ENCODE measurements at places on chromosomes 12 and 14.

DNA sequence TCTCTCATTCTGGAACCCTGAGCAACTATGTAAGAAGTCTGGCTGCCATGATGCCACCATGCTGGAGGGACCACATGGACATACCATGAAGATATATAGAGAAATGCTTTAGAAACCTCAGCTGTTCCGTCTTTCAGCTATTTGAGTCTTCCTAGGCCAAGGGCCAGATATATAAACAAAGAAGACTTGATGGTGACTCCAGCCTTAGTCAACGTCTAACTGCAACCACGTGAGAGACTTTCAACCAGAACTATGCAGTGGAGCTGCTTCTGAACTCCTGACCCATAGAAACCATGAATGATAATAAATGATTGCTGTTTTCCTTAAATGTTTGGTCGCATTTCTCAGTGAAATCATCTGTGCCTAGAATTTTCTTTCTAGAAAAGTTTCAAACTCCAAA lies 20.0 kb upstream of the KITLG start:
- DNase-seq = no peak

DNA sequence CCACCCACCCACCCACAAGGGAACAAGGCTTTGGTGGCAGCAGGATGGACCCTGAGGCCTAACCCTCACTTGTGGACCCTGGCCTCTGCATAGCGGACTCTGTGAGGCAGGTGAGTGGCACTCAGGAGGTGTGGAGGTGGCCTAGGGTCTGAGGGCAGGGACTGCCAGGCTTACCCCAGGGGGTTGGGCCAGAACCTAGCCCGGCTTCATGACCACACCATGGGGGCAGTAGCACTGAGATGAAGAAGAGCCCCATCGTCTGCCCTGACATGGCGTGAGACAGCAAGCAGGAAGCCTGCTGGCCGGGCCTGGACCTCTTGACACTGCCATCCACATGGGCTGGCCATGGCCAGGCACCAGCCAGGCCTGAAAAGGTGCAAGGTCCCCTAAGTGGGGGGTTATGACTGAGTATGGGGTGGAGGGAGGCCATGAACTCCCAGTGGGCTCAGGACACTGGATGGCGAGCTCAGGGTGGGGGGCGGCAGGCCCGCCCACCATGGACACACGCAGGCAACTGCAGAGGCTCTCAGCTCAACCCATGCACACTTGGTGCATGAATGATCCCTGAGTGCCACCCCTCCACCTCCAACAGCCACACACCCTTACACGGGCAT lies 29.3 kb downstream of the JAG2 start:
- DNase-seq = no peak

DNA sequence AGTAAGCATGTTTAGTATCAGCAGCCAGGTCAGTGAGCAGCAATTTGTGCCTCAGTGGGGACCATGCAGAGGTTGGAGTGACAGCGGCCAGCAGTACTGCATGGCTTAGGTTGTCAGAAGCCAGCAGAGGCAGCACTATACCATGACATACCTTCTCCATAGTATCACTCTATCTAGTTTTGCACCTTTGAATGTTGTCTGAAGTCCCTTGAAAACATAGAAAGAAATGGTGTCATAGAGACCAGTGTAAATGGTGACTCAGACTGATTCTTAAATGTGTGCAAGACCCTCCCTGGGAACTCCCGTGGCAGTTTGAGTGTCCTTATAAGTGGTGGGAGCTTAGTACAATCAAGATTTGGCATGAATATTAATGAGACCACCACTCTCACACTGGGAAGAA lies 124.4 kb downstream of the SLC38A1 start:
- no peak for DNase-seq

DNA sequence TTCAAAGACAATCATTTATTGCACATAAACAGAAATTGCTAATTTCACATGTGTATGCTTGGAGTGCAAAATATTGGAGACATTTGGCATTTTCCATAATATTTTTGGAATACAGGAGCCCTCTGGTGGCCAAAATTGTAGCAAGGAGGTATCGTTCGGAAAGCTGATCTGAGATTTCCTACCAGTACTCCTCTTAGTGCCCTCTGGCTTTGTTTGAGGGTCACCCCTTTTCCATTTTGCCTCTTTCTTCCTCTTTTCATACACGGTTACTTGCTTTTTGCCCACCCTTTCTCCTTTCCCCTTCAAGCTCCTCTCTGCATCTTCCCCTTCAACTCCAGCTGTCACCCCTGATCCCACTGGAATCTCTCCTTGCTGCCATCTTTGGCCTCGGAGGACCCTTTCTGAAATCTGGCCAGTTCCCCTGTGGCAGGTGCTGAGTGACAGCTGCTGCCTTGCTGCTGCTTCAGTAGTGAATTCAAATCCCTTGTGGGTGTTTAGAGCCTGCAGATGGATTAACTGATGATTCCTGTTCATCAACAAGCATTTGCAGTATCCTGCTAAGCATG lies 164.6 kb upstream of the PARP11 start:
- no peak for DNase-seq

GRCh38 chr14:75459791-75460190 lies 32.0 kb downstream of the JDP2 start:
- no peak for DNase-seq

DNA sequence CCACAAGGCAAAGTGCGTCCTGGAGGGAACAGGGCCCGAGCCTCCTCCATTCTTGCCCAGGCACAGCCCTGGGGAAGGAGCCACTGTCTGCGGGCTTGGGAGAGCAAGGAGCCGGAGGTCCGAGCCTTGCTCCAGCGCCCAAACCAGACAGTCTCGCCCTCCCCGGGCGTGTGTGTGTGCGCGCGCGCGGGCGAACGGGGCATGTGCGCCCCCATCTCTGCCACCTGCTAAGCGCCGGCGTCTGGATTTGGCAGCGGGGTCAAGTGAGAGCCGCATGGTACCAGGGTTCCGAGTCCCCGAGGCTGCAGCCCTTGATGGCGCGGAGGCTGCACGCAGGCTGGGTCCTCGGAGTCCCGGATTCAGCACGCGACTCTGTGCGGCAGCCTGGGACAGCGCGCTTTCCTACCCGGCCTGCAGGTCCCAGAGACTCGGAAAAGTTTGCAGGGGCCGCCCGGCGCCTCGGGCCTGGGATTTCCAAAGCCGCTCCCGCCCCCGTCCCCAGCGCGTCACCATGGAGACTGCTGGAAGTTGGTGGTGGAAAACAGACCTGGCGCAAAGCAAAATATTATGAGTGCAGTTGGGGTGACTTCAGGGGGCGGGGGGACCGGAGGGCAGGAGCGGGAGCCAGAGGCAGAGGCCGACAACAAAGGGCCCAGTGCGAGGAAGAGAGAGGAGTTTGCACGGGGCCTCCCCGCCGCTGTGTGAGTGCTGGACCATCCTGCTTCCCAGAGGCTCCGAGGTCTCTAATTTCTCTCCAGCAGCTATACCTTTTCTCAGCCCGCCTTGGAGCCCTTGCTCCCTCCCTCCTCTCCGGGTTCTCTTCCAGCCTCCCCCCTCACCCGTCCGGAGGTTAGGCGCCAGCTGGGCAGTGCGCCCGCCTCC lies 4.2 kb downstream of the RFX4 start:
- no peak for DNase-seq

DNA sequence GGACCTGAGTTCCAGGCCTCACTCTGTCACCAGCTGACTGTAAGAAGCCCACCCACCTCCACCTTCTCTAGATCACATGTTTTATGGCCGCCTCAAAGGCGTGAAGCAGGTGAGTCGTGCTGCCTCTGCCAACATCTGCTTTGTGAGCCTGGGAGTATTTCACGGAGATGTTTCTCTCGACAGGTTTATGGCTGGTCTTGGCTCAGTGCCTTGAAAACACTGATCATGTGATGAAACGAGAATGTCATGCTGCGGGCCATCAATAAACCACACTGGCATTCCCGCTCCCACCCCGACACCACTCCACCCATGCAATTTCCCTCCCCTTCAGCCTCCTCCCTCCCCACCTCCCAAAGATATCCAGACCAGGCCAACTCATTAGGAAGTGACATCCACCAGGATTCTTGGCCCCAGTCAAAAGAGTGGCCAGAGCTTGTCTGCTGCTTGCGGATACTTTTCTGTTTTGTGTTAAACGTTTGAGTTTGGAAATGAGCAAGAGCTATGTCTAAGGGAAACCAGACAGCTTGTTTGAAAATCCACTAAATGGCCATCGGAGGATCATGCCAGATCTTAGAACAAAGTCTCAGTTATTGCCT lies 53.8 kb upstream of the NTF3 start:
- no peak for DNase-seq

- DNase-seq = no peak
Measured at GRCh38 chr12:80291108-80291754, 152.8 kb upstream of the PTPRQ start.

DNA sequence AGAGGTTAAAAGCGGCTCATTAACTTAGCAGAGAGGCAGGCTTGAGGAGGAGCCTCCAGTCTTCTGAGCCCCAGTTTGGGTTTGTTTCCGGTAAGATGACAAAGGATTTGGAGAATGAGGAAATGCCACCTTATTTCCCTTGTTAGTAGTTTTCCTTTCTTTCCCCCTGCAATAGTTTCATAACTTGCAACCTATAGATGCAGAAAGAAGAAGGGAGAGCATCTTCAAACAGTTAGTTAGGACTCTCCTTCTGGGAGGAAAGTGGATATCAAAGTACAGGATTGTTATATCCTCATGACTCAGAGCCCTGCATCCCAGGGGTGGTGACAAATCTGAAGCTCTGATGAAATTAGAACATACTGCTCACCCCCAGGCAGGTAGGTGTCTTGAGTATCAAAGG lies 180.7 kb upstream of the SLC38A2 start:
- DNase-seq = no peak

DNA sequence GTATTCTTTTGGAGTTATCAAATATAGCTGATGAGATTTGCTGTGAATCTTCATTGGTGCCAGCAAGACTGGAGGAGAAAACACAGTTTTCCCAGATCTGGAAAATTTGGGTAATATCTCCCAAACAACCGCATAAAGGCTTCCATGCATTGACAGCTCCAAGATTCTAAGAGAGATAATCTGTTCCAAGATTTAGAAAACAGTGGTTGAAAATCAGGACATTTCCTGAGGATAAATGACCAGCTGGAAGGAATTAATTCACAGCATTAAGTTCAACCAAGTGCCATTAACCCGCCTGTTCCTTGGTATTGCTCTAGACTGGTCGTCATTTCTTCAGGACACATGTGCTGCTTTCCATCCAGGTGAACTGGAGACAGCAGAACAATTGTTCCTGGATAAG lies 147.9 kb upstream of the PRICKLE1 start:
- no peak for DNase-seq

- DNase-seq = peak; percentile 65
Measured at GRCh38 chr14:69612014-69612782, 802 bp downstream of the SUSD6 start.

DNA sequence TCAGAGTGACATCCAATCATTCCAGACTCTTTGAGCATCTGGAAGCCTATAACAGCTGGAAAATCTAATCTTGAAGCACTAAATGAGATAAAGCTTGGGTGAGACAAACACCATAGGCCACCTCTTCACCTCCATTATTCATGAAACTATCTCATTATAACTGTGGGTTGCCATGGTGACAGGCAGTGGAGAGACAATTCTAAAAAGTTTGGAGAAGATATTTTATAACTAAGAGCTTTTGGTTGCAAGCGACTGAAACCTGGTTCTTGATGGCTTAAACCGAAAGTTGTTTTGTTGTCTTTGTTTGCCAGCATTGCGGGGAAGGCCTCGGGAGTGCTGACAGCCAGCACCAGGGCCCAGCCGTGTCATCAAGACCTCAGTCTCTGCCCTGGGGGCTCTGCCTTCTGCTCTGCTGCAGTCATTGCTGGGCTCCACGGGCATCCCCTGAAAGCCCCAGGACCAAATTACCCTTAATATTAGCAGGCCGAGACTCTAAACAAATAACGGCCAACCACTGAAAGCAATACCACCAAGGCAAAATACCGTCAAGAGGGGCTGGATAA lies 353.6 kb upstream of the SFSWAP start:
- DNase-seq = no peak

DNA sequence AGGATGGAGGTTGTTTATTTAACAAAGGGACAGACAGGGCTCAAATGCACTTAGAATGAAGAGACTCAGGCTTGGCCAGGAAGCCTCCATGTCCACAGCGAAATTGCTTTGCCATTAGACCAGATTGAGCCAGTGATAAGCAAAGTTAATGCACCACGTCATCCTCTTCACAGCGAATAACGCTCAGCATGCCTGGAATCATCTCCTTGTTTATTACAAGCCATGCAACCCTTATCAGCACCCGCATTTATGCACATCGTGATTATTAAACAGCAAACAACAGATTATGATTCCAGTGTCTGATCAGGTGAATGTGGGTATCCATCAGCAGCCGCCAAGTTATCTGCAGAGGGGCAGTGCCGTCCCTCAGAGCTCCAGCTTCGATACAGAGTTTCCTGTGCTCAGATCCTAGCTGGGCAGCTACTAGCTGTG lies 175.0 kb upstream of the TMEM132C start:
- DNase-seq = no peak

GRCh38 chr12:104042580-104042979 lies 7.4 kb downstream of the GLT8D2 start:
- DNase-seq = no peak

GRCh38 chr12:117686210-117686609 lies 282.6 kb downstream of the KSR2 start:
- DNase-seq = no peak

DNA sequence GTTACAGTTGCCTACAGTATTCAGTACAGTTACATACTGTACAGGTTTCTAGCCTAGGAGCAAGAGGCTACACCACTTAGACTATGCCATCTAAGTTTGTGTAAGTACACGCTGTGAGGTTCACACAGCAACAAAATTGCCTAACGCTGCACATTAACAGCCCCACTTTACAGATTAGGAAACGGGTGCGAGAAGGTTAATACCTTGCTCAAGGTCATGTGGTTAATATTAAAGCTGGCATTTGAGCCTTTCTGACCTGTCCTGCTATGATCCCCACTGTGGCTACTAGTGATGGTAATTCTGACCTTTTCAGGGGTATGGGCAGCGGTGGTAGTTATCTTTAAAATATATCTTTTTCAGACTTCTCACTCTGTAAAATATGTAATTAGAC lies 20.9 kb downstream of the ACVR1B start:
- DNase-seq = no peak

DNA sequence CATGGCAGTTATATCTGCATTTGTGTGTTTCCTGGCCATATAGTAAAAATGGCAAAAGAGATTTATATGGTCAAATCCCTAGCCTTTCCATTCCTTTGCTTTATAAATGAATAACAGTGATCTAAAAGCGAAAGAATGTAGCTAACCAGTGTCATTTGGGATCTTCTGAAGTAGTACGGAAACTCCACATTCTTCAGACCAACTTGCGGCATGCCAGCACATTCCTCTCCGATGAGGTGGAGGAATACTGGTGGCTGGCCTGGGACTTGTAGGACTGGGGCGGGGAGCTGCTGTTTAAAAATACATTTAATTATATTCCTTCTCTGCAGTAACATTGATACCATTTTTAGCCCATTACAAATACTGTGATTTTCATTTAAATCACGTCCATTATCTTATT lies 85.3 kb downstream of the SAMD4A start:
- no peak for DNase-seq

- DNase-seq = no peak
Measured at GRCh38 chr12:122932207-122932606, 34.1 kb downstream of the ABCB9 start.

- no peak for DNase-seq
Measured at GRCh38 chr12:131141514-131141913, 187.8 kb downstream of the ADGRD1 start.

- DNase-seq = no peak
Measured at GRCh38 chr14:72558721-72559120, 335.2 kb downstream of the DPF3 start.

GRCh38 chr14:22464422-22465142 lies 124.4 kb downstream of the DAD1 start:
- no peak for DNase-seq
